ENCODE measurements at places on chromosomes 4 and X.

GRCh38 chrX:27915617-27916016 is 65.6 kb downstream of the DCAF8L1 start:
- peak; percentile 20 for DNase-seq

DNA sequence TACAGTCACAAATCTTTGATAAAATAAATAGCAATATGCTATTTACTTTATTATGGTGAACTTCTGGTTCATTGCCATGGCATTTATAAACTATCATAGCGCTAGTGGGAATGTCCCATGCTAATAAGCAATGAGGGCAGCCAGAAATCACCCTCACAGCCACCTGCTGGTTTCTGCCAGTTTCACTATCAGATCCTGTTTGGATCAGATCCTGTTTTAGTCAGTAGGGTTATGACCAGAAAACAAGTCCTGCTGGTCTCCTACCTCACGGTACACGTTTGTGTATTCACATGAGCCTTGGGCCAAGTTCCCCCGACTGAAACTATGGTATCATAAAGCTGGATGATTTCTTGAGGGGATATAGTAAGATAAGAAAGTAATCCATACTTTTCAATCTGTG is 17.7 kb downstream of the FOXR2 start:
- DNase-seq: peak; percentile 32

GRCh38 chr4:147840838-147841738 is 109.2 kb downstream of the ARHGAP10 start:
- peak; percentile 31 for DNase-seq

GRCh38 chr4:80154545-80154933 is 42.8 kb upstream of the PRDM8 start:
- DNase-seq: no peak

- DNase-seq: no peak
These were observed 193.7 kb downstream of the RASL11B start for GRCh38 chr4:53055716-53056403.

DNA sequence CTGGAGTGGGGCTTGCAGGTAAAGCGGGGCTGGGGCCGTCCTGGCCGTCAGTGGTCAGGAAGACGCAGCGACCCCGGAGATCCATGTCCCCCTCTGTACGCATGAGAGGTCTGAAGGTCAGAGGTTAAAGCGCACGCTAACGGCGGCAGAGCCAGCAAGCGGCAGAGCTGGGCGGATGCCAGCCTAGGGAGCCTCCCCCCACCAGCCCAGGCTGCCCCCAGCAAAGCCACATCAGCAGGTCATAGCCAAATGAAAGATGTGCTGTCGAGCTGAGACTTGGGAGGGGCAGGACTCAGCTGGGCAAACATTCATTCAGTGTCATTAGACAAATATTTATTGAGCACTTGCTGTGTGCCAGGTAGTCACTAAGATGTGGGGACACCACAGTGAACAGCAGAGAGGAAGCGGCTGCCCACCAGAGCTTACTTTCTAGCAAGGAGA is 593 bp upstream of the JAKMIP1 start:
- no peak for DNase-seq

DNA sequence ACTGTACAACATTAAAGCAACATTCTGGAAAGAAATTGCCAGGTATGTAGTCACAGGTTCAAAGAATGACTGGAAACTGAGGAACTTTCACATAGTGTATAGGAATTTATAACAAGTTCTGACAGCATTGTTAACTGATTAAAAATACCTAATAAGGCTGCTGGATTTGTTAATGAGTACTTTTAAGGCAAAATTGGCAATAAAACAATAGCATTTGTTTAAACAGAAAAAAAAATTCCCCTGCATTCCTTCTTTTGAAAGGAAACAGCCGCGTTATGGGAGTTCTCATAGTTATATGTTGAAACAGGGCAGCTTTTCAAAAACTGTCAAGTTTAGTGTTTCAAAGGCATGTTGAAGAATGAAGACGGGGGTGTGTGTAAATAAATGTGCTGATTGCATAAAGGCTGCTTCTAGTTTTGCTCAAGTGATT is 282.5 kb upstream of the FAT1 start:
- no peak for DNase-seq

- no peak for DNase-seq
These were observed 2.6 kb upstream of the AMMECR1 start for GRCh38 chrX:110320381-110320987.

DNA sequence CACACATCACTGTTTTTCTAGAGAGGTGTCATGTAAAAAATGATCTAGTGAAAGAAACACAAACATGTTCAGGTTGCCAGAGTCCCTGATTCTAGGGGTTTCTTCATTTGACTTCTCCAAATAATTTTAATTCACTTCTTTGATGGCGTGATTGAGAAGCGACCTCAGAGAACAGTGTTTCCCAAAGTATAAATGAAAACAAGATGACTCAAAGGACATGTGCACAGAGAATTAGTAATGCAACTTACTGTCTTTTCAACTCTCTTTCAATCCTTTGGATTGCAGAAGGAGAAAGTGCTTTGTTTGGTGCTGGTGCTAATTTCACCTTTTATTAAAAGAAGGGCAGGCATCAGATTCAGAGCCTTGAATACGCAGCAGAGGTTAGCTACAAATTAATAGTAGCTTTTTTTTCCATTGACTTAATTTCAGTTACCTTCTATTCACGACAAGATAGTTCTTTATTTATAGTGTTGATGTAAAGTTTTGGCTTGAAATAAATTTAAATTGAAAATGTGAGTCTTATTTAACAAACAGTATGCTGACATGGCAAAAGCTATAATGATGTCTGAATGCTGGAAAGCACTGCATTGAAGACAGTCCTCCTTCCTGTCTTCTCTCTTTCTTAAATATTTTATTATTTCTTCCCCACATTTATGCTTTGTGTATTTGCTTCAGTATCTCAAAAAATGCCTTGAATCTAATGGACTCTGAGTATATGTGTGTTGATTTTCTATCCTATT is 85.1 kb downstream of the SLC10A7 start:
- no peak for DNase-seq

GRCh38 chrX:71992711-71993110 is 82.1 kb downstream of the NHSL2 start:
- no peak for DNase-seq

- DNase-seq: no peak
These were observed 32.7 kb upstream of the CASK start for GRCh38 chrX:41956027-41956426.

- no peak for DNase-seq
These were observed 200.6 kb downstream of the BCOR start for GRCh38 chrX:39896951-39897740.

DNA sequence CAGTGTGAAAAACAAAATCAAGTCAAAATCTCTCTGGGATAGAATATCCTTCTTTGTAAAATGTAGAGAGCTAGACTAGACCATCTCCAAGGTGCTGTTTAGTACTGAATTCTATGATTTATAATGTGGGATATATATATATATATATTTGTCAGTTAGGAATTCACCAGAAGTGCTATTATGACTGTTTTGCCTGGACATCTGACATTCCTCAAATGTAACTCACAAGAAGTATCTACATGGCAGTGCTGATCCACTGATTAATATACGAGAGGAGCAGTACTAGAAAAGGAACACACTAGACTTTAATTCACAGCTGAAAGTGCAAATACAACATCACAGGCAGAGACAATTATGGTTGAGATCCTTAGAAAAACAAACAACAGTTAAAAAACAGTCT is 208.9 kb downstream of the GBA3 start:
- no peak for DNase-seq

DNA sequence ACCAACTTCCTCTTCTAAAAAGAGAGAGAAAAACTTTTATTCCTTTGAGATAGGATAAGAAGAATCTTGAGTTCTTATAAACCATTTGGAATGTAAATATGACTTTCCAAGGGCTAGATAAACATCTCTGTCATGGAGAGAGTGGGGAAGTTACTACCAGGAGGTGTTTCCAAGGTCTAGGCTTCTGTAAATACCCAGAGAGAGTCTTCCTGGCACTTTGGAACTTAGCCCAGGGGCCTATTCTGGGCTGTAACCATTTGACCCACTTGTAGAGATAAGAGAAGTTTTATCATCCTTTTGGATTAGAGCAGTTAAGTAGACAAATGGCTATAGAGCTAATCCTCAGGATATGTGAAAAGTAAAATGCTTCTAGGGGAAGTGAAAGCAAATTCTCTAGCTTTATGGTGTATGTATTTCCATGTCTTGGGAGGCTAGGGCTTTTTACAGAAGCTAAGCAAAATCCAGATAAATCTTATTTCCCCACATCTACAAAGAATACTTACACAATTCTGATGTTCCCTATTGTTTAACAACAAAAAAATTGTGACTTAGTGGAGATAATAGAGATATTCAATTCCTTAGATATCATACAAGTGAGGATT is 51.1 kb downstream of the MCUB start:
- DNase-seq: no peak

GRCh38 chr4:28883211-28883610 is 1837.0 kb upstream of the PCDH7 start:
- DNase-seq: no peak

DNA sequence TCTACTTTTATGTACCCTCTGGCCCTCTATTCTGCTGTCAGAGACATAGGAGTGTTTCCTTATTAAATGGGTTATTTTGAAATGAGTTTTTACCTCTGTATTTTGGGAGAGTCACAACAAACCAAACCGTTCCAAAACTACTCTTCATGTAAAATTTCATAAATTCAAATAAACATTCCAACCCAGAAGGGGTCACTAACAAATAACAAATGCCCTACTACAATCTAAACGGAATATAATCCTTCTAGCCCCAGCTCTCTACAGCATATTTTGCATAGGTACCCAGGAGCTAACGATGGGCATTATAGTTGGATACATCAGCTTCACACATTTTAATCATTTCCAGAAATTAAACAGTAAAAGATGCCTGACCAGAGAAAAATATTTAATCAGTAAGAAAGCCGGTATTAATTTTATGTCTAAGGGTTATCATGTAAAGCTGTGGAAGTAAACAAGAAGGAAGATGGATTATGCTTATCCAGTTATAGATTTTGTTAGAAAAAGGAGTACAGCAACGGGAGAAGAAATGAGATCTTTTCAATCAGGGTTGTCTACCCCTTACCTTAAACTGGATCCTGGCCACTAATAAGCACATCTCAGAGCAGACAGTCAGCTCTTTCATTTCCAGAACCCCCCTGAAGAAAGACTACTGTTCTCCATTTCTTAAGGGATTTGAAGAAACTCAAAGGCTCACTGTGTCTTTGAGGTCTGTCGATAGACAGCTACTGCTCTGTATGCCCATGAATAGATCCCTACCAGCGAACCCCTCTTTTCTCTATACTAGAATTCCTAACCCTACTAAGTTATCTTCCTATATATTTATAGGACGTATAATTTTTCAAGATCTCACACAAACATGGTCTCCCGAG is 1.2 kb downstream of the UGDH start:
- no peak for DNase-seq

DNA sequence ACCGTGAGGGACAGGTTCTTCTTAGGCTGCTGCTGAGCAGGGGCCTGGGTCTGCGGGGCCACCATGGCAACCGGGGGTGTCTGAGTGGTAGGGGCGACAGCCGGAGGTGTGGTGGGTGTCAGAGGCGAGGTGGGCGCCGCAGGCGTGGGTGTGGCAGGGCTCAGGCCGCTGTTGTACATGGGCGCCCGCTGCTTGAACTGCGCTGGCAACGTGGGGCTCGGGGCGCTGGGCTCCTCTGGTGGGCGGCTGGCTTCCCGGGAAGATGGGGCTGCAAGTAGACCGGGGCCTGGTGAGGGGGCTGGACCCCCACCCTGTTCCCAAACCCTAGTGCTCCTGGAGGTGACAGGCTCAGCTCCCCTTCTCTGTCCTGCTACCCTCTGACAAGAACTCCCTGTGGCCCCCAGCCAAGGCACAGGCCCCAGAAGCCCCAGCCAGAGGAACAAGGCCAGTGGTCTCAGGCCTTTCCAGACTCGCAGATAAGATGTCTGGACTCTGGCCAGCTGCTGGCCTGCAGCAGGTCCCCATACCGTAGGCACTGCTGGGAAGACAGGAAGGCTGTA is 24.8 kb downstream of the NELFA start:
- DNase-seq: no peak

DNA sequence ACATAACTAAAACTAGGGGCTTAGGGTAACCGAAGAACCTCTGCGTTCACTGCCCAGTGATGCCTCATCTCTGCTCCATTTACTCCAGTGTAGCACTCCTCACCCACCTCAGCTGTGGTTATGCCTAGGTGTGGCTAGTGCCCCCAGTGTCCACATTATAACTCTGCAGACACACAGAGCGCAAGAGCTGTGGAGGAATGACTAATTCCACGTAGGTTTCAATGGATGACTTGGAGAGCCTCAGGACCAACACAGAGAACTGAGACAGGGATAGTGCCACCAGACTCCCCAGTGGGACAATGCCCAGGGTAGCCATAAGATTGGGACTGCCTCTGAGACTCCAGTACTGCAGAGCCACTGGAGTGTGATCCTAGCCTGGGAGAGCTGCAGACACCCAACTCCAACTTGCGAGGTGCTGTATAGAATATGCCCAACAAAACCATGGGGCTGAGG is 542.4 kb upstream of the DIPK2B start:
- no peak for DNase-seq

- DNase-seq: no peak
These were observed 134.9 kb upstream of the VEGFC start for GRCh38 chr4:176927664-176928063.

DNA sequence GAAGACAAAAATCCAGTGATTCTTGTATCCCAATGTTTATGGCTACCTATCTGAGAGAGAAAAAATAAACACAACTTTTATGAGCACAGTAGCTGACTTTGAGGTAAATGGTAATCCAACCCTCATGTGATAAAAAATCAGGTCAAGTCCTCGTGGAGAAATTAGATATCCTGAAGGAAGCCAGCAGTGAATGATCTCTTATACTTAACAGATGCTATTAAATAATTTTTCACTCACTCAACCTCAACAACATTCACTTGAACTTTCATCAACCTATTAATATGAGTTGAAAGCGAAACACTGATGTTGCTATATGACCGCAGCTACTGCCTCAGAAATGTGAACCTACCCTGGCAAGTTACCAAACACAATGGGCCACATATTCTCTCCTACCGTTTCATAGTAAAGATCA is 105.4 kb downstream of the GPC3 start:
- no peak for DNase-seq

DNA sequence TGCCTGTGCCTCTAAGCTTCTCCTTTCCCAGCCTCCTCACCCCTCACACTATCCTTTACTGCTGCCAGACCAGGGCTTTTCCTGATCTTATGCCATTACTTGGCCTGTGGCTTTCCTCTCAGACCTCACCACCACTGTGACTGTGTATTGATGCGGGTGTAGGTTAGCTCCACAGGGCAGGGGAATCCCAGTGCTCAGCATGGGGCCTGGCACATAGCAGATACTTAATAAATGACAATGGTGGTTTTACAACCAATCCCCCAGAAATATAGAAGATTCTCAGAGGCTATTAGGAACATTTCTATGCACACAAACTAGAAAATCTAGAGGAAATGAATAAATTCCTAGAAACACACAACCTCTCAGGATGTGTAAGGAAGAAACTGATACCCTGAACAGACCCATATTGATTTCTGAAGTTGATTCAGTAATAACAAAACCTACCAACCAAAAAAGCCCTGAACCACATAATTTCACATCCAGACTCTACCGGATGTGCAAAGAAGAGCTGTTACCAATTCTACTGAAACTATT is 129.6 kb upstream of the QRFPR start:
- DNase-seq: no peak

GRCh38 chrX:22338740-22339139 is 66.0 kb downstream of the CBLL2 start:
- no peak for DNase-seq

- DNase-seq: peak; percentile 69
These were observed 15.9 kb upstream of the TLR1 start for GRCh38 chr4:38820329-38821061.

All from GM12878 (cell line).